ENCODE measurements at places on chromosomes 5 and 9.
A peak's percentile ranks its signal among the peaks of the same experiment; 100 is the strongest.

DNA sequence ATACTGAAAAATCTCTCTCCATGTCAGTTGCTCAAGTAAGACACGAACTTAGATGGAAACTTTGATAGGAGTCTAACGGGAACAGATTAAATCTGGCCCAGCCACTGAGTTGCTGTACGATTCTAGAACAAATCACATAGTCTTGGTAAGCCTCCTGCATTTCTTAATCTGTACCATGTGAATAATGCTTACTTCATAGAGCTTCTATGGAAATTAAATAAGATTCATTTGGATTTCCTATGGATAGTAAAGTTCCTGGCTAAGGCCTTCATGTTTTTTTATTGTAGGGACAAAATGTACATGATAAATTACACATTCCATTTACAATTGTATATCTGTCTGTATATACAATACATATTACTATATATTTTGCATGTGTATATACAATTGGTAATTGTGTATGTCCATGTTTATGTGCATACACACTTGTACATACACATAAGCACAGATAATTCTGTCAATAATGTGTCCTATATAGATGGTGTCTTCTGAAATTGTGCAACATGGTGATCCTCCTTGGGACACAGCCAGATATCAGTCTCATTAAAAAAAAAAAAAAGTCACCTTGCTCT lies 330.4 kb downstream of the TRIM32 start:
- DNase-seq: no peak

DNA sequence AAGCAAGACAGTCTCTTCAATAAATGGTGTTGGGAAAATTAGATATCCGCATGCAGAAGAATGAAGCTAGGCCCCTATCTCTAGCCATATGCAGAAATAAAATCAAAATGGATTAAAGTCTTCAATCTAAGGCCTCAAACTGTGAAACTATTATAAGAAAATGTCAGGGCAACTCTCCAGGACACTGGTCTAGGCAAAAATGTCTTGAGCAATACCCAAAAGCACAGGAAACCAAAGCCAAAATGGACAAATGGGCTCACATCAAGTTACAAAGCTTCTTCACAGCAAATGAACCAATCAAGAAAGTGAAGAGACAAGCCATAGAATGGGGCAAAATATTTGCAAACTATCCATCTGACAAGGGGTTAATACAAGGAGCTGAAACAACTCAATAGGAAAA lies 338.8 kb downstream of the NNT start:
- no peak for DNase-seq

DNA sequence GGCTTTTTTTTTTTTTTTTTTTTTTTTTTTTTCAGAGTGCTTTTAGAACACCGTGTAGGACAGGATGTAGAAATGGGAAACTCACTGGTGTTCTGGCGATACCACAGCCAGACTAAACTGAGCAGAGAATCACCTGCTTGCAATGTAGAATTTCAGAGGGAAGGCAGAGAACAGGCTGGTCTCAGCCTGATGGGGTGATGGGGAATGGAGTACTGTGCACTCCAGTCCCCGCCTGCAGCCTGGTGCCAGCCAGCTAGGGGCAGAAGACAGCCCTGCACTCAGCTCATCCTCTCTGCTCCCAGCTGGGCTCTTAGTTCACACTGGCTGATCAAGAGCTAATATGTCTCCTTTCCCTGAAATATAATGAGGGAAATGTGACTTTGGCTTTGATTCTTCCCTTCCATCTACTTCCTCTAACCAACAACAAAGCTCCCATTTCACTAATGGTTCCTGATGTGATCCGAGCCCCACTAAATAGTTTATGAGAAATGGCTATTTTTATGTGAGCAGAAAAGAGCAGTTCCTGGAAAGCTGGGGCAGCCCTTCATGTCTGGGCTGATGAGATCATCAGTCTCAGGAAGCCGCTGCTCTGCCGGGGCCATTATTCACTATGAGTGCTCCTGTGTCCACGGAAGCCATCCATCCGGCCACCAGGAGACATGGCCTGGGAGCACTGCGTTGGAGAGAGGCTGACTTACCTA lies 209.7 kb downstream of the GADD45G start:
- no peak for DNase-seq

DNA sequence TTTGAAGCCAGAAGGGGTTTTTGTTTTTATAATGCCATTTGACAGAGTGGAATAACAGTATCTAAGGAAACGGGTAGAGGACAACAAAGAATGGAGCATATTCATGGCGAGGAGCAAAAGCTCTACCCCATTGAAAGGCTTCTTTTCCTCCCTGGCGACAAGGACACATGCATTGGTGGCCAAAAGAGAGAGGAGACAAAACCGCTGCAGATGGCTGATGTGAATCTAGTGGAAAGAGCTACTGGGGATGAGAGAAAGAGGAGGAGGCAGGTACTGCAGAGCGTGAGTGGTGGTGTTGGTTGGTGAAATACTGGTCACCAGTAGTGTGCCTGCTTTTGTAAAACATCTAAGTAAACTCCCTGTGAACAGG lies 491 bp downstream of the APC start:
- DNase-seq: no peak

GRCh38 chr5:170701334-170701733 lies 82.2 kb upstream of the GABRP start:
- DNase-seq: no peak

DNA sequence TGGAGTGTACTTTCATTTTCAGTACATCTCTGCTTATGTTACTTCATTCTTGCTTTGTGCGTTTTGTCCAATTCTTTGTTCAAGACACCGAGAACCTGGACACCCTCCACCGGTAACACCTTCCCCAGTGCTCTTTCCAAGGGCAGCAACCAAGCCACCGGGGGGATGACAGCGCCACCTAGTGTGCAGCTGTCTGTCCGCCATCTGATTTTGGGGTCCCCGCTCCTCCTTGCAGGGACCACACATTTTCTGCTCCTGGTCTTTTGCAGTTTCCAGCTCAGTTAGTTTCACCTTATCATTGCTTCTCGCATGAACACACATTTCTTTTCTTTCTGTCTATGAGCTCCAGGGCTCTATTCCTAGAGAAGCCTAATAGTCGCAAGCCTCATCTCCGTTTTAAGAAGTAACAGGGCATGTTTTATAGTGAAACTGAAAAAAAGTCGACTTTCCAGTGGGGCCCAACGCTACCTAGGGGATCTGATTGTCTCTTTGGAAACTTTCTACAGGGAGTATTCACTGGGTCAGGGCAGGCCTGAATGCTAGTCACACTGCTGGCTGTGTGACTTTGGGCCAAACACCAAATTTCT lies 152.1 kb downstream of the FSTL4 start:
- peak; percentile 21 for DNase-seq

DNA sequence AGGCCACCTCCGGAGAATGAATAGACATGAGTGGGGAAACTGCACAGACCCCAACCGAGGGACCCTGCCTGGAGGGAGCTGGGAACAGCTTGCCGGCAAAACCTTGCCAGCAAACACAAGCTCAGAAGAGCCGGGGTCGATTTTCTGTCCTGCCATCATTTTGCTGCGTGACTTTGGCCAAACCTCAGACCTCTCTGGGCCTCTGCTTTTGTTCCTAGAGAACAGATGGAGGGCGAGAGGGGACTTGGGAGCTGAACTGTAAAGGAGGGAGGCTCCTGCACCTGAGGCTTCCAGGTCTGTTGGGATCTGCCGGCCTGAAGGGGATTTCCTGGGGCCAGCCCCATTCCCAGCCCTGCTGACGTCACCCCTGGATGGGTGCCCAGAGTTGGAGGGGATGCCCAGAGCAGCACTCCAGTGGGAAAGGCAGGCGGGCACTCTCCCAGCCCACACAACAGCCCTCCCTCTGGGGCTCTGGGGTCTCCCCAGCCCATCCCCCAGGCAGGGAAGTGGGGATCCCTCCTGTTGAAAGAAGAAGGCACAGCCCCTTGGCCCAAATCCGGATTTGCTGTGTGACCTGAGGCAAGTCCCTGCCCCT lies 40.4 kb upstream of the SYNPO start:
- no peak for DNase-seq

GRCh38 chr9:137069508-137070091 lies 757 bp downstream of the SAPCD2 start:
- no peak for DNase-seq

DNA sequence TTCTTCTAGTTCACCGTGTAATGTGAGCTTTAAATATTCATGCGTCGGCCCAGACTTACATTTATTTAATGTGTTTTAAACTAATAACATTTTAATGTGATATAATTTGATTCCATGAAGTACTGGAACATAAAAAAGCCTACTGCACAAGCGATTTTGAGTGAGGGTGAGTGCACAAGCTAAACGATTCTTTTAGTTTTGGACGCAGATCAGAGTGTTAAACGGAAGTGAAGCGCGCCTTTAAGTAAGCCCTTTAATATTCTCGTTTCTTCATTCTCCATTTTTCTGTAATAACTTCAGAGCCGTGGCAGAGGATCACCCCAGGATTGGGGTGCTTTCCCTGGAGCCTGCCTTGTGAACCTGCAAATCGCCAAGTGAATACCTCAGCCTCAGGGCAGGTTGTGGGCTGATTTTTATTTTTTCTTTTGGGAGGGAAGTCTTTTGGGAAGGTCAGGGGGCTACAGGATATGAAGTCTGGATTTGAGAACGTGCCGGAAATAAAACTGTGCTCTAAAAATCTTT lies 4.9 kb upstream of the PAX5 start:
- no peak for DNase-seq

DNA sequence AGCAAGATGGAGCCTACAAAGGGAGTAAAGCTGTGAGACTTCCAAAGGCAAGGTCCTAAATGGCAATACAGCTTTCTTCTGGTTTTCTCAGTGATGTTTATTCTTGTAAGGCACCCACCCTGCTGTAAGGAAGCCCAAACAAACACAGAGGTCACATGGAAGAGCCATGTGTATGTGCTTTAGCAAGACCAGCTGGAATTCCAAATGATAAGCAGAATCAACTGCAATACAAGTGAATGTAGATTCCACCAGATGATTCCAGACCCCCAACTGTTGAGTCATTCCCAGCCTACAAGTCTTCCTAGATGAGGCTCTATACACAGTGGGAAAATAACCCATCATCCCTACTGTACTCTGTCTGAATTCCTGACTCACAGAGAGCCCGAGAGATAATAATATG lies 122.8 kb downstream of the DEPDC1B start:
- no peak for DNase-seq

- no peak for DNase-seq
Measured at GRCh38 chr5:31095796-31096195, 97.7 kb upstream of the CDH6 start.

DNA sequence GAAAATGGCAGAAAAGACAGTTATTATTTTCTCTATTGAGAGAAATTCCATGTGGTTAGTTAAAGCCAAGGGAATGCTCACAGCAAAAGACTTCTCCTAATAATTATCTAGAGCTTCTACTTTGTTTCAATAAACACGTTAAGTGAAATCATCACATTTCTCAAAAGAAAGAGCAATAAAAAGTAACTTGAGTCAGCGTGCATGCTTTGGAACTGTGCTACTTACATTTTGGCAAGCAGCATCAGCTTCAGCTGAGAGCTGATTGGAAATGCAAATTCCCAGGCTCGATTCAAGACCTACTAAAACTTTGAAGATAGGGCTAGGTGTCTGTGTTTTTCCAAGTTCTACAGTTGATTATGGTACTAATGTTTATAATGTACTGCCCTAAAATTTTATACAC lies 132.1 kb downstream of the CDH18 start:
- DNase-seq: no peak

DNA sequence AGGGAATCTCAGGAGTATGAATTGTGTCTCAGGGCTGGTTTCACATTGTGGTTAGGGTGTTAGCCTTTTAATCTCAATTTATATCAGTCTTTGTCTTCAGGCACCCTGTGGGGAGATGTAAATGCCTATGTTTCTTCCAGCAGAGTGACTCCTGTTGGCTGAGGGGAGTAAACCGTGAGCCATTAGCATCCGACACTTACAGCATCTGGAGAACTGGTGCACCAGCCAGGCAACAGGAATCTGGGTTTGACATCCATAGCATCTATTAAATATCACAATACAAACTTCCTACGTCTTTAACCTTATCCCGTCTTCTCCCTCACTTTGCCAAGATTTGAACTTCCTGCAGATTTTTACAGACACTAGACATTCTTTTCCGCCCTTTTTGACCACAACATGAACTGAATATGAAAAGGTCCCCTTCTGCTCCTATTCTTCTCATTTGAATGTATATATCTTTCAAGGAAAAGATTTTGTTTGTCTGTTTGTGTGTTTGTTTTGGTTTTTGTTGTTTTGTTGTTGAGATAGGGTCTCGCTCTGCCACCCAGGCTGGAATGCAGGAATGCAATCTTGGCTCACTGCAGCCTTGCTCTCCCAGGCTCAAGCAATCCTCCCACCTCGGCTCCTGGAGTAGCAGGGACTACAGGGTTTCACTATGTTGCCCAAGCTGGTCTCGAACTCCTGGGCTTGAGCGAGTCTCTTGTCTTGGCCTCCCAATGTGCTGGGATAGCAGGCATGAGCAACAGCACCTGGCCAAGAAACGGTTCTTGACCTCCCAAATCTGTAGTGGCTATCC lies 626.2 kb downstream of the TLR4 start:
- no peak for DNase-seq

- DNase-seq: no peak
Measured at GRCh38 chr5:73768-74502, 18.0 kb upstream of the PLEKHG4B start.

- no peak for DNase-seq
Measured at GRCh38 chr5:19270153-19270552, 717.8 kb downstream of the CDH18 start.

DNA sequence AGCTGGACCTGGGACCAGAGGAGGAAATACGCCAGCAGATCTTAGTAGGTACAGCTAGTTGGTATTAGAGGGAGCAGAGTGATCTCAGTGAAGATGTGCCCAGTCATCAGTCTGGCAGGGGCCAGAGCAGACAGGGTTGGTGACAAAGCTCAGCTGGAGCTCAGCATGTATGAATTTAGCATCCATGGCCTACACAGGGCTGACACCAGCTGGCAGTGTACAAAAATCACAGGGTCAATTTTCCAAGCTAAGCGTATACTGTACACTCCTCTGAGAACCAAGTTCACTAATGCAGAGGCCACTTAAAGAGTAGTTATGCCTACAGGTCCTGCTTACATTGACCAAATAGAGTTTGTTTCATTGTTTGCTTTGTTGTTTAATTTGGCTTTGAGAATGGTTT lies 146.6 kb downstream of the SLC24A2 start:
- DNase-seq: no peak

DNA sequence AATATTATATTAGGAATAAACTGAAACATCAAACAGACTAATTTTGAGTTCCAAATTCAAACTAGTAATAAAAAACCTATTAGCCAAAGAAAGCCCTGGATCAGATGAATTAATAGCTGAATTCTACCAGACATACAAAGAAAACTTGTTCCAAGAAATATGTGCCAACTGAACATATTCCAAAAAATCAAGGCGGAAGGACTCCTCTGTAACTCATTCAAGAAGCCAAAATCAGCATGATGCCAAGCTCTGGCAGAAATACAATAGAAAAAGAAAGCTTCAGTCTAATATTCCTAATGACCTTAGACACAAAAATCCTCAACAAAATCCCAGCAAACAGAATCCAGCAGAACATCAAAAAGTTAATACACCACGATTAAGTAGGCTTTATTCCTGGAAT lies 619.1 kb upstream of the COX7C start:
- no peak for DNase-seq

DNA sequence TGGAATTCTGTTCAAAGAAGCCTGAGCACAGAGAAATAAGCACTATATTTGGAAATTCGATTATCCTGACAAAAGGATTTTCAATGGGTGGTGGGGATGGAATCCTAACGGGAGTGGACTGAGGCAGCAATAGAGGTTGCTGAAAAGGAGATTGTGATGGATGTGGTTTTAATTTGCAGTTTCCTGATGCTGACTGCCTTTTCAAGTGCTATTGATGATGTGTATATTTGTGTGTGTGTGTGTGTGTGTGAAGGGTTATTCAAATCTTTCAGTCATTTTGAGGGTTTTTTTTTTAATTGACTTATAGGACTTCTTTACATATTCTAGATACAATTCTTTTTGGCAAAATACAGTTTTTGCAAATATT lies 614.5 kb downstream of the HINT1 start:
- no peak for DNase-seq

Measured in activated CD4-positive, alpha-beta T cell treated with anti-CD3 and anti-CD28 coated beads, Interleukin-2, amount 50 U/mL, for 1 hour (primary cell).